ENCODE measurements at places on chromosomes 5 and 9.

DNA sequence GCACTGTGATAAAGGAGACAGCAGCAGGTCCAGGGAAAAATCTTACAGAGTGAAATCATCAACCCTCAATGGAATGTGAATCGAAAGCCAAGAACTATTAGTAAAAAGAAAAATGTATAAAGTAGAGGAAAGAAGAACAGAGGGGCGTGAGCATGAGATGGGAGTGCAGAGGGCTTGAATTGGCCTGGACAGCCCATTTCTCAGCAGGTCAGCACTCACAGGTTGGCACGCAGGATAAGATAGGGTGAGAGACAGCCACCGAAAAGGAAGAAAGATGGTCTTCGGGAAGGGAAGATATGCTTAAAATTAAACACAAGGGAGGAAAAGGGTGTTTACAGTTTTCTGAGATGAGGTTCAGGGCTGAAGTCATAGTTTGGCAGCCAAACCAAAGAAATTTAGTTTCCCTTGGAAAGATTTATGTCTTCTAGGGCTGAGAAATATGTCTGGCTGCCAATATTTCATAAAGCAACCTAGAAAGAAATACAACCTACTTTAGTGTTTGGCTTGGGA is 524.7 kb downstream of the SPATA31D1 start:
- DNase-seq = no peak

DNA sequence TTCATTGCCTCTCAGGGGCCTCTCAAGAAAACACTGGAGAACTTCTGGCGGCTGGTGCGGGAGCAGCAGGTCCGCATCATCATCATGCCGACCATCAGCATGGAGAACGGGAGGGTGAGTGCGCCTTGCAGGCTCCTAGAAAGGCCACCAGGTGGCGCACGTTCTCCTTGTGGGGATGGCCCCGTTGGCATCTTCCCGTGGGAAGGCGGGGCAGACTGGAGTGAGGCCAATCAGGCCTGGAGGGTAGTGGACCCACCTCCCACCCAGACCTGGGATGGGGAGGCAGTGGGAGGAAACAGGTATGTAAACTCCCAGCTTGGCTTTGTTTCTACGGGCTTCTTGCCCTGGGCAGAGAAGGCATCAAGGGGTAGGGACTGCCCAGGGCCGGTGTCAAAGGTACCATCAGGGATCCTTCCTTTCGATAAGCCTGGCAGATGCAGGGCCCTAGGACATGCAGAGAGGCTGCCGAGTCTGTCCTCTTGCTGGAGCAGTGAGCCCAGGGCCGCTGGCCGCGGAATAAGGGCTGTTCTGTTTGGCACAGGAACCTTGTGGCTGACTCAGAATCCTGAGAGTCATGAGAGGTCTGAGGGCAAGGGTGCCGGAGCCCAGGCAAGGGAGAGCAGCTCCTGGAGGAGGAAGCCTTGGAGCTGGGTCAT is 18.9 kb upstream of the SPTLC1 start:
- DNase-seq = peak; percentile 58

GRCh38 chr5:137497396-137498290 is 1.5 kb downstream of the SPOCK1 start:
- no peak for DNase-seq

- DNase-seq = no peak
These were observed 742.7 kb upstream of the ZNF608 start for GRCh38 chr5:125489146-125489545.

DNA sequence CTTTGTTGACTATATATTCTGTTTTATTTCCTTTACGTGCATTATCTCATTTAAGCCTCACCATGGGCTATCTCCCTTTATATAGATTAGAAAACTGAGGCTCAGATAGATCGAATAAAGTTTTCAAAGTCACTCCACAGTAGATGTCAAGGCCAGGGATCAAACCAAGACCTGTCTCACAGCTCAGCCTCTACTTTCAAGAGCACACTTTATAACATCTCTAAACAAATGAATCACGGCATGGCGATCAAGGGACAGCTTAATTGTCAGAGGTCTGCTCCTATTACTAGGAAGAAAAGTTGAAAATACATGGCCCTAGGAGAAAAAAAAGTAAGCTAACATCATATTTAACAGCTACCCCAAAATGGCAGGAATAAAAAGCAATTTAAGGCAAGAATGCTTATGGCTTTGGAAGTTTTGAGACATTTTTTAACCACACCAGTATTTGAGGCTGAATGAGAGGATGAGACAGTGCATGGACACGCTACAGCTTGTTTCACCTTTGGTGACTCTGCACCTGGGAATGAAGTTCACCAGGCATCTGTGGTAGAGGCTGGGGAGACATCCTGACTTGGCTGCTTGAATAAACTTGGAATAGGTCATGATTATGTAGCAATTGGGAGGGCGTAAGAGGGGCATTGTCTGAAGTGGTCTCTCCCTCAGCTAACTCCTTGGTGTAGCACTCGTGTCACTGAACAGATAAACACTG is 486.8 kb upstream of the WWC1 start:
- no peak for DNase-seq

GRCh38 chr5:65157906-65158603 is 323.7 kb downstream of the ADAMTS6 start:
- DNase-seq = no peak

- DNase-seq = no peak
These were observed 110.1 kb upstream of the RAD23B start for GRCh38 chr9:107172979-107173347.

- no peak for DNase-seq
These were observed 130.3 kb upstream of the TARS1 start for GRCh38 chr5:33310451-33310850.

DNA sequence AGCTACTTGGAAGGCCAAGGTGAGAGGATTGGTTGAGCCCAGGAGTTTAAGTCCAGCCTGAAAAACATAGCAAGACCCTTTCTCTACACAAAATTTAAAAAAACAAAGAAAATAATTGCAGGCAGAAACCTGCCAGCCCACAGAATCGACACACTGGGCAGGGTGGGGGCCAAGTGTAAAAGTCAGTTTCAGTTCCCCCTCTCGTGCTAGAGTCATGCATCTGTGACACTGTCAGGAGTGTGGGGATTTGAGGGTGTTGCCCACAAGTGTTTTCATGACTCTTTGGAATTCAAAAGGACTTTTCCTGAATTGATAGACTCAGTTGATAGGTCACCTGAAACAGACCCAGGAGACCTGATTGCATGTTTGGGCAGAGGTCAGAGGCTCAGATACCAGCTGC is 47.6 kb downstream of the PRRC2B start:
- no peak for DNase-seq

DNA sequence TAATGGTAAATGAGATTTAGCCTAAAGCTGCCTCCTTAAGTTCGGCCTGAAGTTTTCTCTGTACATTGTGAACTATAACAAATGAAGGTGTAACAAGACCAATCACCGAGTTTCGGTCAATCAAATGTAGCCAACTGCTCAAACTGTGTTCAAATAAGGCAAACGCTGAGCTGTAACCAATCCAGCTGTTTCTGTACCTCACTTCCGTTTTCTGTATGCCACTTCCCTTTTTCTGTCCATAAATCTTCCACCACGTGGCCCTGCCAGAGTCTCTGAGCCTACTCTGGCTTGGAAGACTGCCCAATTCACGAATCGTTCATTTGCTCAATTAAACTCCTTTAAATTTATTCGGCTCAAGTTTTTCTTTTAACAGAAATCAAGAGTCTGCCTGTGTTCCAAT is 193.5 kb upstream of the KLF9 start:
- DNase-seq = no peak

DNA sequence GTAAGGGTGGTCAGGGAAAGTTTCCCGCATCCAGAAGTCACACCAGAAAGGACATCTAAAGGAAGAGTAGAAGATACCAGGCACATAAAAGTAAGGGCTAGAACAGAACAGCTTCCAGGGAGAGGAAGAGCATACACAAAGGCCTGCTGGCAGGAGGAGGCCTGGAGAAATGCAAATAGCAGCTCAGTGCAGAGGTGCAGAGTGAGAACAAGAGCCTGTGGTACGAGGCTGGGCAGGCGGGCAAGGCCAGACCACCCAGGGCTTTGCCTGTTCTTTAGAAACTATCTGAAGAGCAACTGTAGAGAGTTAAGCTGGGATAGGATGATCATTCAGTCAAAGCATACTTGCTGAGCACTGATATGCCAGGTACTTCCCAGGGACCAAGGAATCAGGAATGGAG is 115.3 kb downstream of the DROSHA start:
- DNase-seq = no peak

GRCh38 chr5:52523701-52524100 is 264.0 kb upstream of the ITGA1 start:
- no peak for DNase-seq

DNA sequence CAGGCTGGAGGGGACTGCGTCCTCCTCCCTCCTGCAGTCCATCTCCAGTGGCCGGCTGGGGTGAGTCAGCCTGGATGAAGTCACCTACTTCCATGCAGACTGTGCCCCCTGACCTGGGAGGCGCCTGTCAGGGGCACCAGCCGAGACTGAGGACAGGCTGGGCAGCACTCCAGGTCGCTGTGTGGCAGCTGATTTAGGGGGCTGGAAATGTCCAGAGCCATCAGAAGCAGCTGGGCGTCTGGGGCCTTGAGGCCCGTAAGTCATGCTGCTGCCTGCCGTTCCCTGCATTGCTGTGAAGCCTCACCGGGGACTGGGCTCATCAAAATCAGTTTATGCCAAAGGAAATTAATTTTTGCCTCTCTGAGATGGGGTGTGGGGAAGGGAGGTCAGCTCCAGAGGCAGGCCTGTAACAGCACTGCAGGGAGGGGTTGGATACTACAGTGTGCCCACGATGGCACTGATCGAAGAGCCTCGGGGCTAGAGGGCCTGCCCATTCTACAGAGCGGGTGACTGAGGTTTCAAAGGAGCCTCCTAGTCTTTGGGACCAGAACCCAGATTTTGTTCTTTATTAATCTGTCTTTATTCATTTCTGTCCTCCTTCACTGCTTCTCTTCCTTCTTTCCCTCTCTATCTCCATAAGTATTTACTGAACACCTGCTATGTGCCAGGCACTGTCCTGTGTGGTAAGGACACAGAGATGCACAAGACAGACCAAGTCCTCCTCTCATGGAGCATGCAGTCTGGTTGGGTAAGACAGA is 70.4 kb upstream of the PSD2 start:
- DNase-seq = no peak

DNA sequence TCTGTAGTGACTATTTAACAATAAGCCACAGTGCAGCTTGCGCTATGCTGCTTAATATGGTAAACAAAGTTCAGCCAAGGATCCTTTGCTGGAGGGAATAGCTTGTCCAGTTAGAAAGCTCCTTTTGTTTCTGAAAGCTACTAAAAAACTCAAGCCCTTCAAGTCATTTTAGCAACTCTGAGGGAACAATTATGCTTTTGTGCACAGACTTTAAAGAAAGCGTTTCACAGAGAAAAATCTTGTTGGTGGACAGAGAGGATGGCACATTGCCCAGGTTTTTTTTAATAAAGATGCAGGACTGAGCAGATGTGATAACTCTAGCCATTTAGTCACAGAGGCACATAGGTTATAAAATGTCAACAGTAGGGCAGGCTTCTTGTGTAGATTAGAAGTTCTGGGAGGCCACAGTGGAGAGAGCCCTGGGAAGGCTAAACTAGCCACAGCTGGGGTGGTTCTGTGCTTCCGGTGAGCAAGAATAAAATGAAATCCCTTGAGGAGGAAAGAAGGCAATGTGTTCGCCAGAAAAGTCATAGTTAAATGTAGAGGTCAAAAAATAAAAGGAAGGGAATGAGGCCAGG is 63.4 kb downstream of the ALDH7A1 start:
- no peak for DNase-seq

DNA sequence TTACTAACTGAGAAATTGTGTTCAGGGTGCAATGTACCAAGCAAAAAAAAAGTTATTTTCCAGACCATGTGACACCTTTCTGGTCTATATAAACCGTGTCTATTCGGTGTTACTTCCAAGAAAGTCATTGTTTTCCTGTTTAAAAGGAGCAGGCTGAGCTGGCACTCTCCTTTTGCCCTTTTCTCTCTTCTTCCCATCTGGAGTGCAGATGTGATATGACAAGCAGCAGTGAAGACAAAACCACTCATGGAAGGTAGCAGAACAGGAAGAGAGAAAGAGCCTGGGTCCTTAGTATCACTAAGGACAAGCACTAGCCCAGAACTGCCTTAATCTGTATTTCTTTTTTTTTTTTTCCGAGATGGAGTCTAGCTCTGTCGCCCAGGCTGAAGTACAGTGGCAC is 25.6 kb downstream of the LYRM7 start:
- no peak for DNase-seq

- DNase-seq = peak; percentile 19
These were observed at the start of gene ARHGEF28 for GRCh38 chr5:73625944-73626811. TSS of gene ARHGEF28 (plus strand) at chr5:73626196. CDS start at chr5:73684852, 58,656 bp downstream.

GRCh38 chr5:175826980-175827379 is 44.4 kb upstream of the CPLX2 start:
- DNase-seq = no peak

DNA sequence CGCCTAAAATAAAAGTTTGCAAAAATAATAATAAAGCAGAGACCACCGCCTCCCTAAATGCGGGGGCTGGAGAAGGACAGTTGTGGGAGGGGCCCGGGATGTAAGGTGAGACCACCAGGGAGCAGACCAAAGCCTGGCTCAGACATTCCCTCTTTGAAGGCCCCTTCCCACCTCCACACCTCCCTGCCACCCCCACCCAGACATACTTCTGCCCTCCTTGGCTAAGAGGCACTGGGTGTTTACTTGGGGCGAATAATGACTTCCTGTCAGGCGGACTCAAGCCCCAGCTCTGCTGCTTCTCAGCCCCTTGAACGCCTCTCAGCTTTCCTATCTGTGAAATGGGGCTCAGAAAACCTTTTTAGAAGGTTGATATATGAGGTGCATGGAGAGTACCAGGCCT is 58.8 kb upstream of the GGTA1 start:
- no peak for DNase-seq

DNA sequence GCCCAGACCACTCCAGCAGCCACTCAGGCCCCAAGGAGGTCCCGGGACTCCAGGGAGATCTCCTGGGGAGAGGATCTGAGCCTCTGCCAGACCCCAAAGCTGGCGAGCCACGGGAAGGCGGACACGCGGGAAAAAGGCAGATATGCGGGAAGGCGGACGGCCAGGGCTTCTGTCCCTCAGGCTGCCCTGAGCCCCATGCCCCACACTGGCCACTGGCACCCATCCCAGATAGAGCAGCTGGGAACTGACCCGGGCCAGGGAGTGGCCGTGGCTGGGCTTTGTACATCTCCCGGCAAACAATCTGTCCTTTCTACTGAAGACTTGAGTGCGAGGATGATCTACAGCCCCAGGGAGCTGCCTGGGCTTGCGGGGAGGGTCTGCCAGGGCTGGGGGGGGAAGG is 21.1 kb upstream of the NOTCH1 start:
- no peak for DNase-seq

- no peak for DNase-seq
These were observed 64.6 kb downstream of the RGS3 start for GRCh38 chr9:113528088-113528487.

Data from stimulated activated CD4-positive, alpha-beta T cell treated with anti-CD3 and anti-CD28 coated beads, Interleukin-4, amount 100 ng/mL, for 4 hours (primary cell).